Memory B cell (primary cell): ENCODE measurements at places on chromosomes 11 and 22.
A peak's percentile ranks its signal among the peaks of the same experiment; 100 is the strongest.

DNA sequence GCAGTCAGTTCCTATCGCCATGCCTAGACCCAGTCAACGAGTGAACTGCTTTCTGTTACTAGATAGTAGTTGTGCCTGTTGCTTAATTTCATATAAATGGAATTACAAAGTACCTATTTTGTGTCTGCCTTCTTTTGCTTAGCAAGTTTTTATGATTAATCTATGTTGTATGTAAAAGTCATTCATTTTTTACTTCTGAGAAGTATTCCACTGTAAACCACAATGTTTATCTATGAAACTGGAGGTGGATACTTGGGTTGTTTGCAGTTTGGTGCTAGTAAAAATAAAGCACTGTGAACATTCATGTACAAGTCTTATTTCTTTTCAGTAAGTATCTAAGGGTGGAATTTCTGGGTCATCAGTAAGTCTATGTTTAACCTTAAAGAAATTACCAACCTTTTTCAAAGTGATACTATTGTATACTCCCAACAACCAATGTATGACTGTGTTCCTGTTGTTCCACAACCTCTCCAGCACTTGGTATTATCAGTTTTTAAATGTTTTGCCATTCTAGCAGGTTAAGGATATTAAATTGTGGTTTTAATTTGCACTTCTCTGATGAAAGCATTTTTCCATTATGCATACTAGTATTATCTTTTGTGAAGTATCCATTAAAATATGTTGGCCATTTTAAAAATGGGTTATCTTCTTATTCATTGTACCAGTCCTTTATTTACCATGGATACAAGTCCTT is 68.2 kb downstream of the DNAJC24 start:
- H3K27me3 ChIP-seq = no peaks in the 10 kb centered on the region
- no peak for DNase-seq
- H3K27ac ChIP-seq = no peak overlapping the region

GRCh38 chr11:7143908-7144307 is 55.1 kb downstream of the RBMXL2 start:
- H3K4me3 ChIP-seq = no peak overlapping the region
- DNase-seq = no peak
- H3K27ac ChIP-seq = no peak overlapping the region
- no peaks in the 10 kb centered on the region for H3K36me3 ChIP-seq
- H3K4me1 ChIP-seq = no peaks in the 10 kb centered on the region
- peaks cover 3% of the 10 kb centered on the region for H3K27me3 ChIP-seq

GRCh38 chr11:16191212-16191867 is 165.0 kb downstream of the SOX6 start:
- no peak overlapping the region for H3K4me3 ChIP-seq
- no peaks in the 10 kb centered on the region for H3K4me1 ChIP-seq
- H3K27ac ChIP-seq = no peak overlapping the region
- H3K27me3 ChIP-seq = no peaks in the 10 kb centered on the region

DNA sequence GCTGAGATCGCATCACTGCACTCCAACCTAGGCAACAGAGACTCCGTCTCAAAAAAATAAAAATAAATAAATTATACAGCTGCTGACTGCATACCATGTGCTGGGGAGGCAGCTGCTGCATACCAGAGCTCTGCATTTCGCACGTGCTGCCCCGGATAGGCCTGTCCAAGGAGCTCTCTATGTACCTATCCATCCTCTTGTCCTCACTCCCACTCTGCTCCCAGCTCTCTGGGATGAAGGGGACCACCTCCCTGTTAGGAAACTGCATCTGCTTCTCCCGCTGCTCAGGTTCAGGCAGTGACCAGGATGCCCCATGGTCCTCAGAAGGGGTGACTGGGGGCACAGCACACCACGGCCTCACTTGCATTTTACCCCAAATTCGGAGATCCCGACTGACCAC is 302.3 kb downstream of the BRD1 start:
- H3K4me3 ChIP-seq = no peak overlapping the region
- peaks cover 23% of the 10 kb centered on the region for H3K4me1 ChIP-seq
- no peak overlapping the region for H3K27ac ChIP-seq
- peaks cover 21% of the 10 kb centered on the region for H3K36me3 ChIP-seq

- no peak overlapping the region for H3K27ac ChIP-seq
- H3K36me3 ChIP-seq = no peaks in the 10 kb centered on the region
- no peak for DNase-seq
These were observed 72.6 kb upstream of the CADM1 start for GRCh38 chr11:115576606-115577380.

DNA sequence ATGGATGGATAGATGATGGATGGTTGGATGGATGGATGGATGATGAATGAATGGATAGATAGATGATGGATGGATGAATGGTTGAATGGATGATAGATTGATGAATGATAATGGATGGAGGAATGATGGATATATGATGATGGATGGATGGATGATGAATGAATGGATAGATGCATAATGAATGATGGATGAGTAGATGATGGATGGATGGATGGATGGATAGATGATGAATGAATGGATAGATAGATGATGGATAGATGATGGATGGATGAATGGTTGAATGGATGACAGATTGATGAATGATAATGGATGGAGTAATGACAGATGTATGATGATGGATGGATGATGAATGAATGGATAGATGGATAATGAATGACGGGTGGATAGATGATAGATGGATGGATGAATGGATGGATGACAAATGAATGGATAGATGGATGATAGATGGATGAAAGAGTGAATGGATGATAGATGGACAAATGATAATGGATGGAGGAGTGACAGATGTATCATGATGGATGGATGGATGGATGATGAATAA is 1466.5 kb downstream of the BRD1 start:
- H3K36me3 ChIP-seq = no peaks in the 10 kb centered on the region
- H3K27me3 ChIP-seq = peaks cover 2% of the 10 kb centered on the region

DNA sequence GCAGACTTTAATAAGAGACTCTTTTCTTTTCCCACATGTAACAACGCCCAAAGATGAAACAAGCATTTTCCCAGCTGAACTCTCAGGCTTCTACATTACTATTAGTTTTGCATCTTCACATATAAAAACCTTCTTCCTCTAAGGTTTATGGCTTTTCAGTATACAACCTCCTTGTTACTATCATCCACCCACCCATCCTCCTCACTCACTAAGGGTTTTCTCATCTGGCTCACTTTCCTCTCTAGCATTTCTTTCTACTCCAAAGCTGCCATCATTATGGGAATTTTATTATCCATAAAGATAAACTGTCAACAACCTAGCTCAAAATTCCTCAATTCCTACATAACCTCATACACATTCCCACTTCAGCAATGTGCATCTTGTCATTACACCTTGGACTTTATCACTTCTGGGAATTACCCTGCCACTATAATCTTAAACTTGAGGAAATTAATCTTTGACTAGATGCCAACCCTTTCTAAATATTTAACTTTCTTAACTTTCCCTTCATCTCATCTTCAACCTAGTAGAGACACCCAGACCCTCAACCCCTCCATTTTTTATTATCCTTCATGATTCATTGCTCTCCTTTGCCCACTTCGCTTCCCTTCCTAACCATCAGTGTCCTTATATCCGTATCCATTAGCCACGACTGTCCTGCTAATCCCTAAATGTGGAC is 30.9 kb downstream of the MTMR2 start:
- no peak overlapping the region for H3K4me3 ChIP-seq
- peaks cover 2% of the 10 kb centered on the region for H3K36me3 ChIP-seq
- H3K4me1 ChIP-seq = peaks cover 7% of the 10 kb centered on the region
- DNase-seq = no peak
- no peak overlapping the region for H3K27ac ChIP-seq
- H3K27me3 ChIP-seq = no peaks in the 10 kb centered on the region

GRCh38 chr11:27238811-27239210 is 124.2 kb downstream of the CCDC34 start:
- no peaks in the 10 kb centered on the region for H3K36me3 ChIP-seq
- no peaks in the 10 kb centered on the region for H3K27me3 ChIP-seq
- H3K27ac ChIP-seq = no peak overlapping the region
- H3K4me1 ChIP-seq = peaks cover 5% of the 10 kb centered on the region
- H3K4me3 ChIP-seq = no peak overlapping the region

DNA sequence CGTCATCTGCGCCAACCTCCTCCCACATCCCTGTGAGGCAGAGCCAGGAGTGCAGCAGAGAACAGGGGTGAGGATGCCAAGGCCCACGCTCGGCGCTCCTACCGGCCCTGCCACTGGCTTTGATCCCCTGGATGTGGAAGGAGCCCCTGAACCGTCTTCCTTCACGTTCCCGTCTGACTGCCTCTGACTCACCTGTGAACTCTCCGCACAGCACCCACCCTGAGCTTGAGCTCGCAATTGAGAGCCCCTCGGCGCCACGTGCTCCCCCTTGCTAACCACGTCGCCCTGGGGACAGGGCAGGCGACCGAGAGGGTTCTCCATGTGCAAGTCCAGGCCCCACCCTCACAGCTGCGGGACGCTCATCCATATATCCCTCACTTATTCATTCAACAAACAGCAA is 645.3 kb downstream of the BRD1 start:
- H3K27ac ChIP-seq = no peak overlapping the region
- no peak for DNase-seq
- H3K4me1 ChIP-seq = no peaks in the 10 kb centered on the region
- H3K27me3 ChIP-seq = peaks cover 9% of the 10 kb centered on the region

DNA sequence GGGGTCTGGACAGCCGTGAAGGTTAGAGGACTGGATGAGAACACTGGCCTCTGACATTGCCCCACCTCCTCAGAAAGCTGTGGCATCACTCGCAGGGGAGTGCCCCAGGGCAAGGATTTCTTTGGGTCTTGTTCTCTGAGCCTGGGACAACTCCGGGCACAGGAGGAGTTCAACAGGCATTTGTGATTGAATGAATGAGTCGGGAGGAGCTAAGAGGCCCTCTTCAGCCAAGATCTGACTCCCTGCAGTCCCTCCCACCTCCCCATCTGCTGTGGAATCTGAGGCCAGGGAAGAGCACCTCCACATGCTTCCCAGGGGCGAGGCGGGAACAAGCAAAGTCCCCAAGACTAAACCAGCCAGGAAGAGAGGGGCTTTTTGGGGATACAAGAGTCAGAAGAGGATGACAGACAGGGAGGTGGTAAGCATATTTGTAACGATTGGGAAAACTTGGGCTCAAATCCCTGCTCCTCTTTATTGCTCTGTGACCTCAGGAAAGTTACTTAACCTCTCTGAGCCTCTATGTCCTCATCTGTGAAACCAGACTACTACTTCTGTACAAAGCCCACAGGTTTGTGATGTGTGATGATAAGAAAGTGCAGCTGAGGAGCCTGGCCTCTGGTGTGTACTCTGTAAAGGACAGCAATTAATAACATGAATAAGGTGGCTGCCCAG is 6.4 kb downstream of the TP53I11 start:
- no peak for DNase-seq
- H3K4me3 ChIP-seq = peak overlapping the region; percentile 72
- peak overlapping the region; percentile 81 for H3K27ac ChIP-seq

- peaks cover 7% of the 10 kb centered on the region for H3K4me1 ChIP-seq
- peak; percentile 22 for DNase-seq
- H3K27ac ChIP-seq = no peak within 1 kb of the TSS
- peaks cover 20% of the 10 kb centered on the region for H3K27me3 ChIP-seq
- H3K4me3 ChIP-seq = peak within 1 kb of the TSS; percentile 80
These were observed at the start of gene FADS2 for GRCh38 chr11:61827571-61828378. TSS of gene FADS2 (plus strand) at chr11:61828300. CDS start at chr11:61828391, 91 bp downstream.

- H3K4me1 ChIP-seq = peaks cover 5% of the 10 kb centered on the region
- peaks cover 28% of the 10 kb centered on the region for H3K27me3 ChIP-seq
These were observed 100.6 kb upstream of the FGF3 start for GRCh38 chr11:69919659-69920344.

GRCh38 chr22:19643448-19644313 is 70.6 kb upstream of the SEPTIN5 start:
- no peaks in the 10 kb centered on the region for H3K4me1 ChIP-seq
- DNase-seq = no peak
- no peak overlapping the region for H3K27ac ChIP-seq
- H3K36me3 ChIP-seq = peaks cover 3% of the 10 kb centered on the region
- H3K27me3 ChIP-seq = peaks cover 20% of the 10 kb centered on the region

DNA sequence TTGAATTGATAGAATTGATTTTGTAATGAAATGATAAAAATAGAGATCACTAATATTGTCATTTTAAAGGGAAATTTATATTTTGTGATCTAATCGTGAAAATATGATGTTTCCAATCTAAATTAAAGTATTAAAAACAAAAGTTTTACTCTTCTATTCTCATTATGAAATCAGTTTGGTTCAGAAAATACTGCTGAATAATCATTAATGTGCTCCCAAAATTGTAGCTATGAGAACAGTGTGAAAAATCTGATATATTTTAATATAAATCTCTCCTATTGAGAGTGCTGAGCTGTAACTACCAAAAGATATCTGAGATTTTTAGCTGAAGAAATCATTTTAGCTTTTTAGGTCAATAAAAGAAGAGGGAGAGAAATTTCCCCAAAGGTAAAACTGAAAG is 287.5 kb upstream of the ANO3 start:
- no peak overlapping the region for H3K4me3 ChIP-seq
- DNase-seq = no peak
- H3K27me3 ChIP-seq = no peaks in the 10 kb centered on the region
- peaks cover 6% of the 10 kb centered on the region for H3K4me1 ChIP-seq
- no peak overlapping the region for H3K27ac ChIP-seq

DNA sequence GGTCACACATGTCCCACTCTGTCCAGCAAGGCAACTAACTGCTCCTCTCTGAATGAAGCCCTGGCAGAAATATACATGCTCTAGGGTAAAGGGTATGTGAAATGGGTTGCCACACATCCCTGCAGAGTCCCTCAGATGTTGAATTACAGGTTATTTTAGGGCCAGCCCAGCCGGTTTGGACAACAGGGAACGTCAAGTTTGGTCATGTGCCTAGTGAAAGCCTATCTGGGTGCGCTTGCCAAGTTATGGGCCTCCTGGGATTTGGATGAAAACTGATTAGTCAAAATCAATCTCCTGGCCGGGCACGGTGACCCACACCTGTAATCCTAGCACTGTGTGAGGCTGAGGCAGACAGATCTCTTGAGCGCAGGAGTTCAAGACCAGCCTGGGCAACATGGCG is 10.4 kb downstream of the AP1B1 start:
- no peak for DNase-seq
- H3K36me3 ChIP-seq = peaks cover 37% of the 10 kb centered on the region
- H3K4me3 ChIP-seq = no peak overlapping the region
- H3K4me1 ChIP-seq = peaks cover 49% of the 10 kb centered on the region

- peaks cover 11% of the 10 kb centered on the region for H3K4me1 ChIP-seq
- H3K4me3 ChIP-seq = no peak overlapping the region
- H3K27me3 ChIP-seq = peaks cover 16% of the 10 kb centered on the region
- H3K27ac ChIP-seq = no peak overlapping the region
- no peaks in the 10 kb centered on the region for H3K36me3 ChIP-seq
These were observed 22.3 kb upstream of the MICAL2 start for GRCh38 chr11:12088047-12088481.

DNA sequence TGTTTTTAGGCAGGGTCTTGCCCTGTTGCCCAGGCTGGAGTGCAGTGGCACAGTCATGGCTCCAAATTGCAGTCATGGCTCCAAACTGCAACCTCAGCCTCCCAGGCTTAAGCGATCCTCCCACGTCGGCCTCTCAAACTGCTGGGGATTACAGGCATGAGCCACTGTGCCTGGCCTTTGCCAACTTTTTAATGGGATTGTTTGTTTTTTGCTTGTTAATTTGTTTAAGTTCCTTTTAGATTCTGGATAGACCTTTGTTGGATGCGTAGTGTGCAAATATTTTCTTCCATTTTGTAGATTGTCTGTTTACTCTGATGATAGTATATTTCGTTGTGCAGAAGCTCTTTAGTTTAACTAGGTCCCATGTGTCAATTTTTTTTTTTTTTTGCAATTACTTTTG is 10.0 kb upstream of the SCGB1D1 start:
- peaks cover 13% of the 10 kb centered on the region for H3K27me3 ChIP-seq
- no peaks in the 10 kb centered on the region for H3K4me1 ChIP-seq
- no peak overlapping the region for H3K27ac ChIP-seq
- no peak overlapping the region for H3K4me3 ChIP-seq
- peaks cover 2% of the 10 kb centered on the region for H3K36me3 ChIP-seq
